ENCODE measurements at places on chromosomes 2 and 18. TPM values are rescaled to one million over a fixed set of nuclear protein-coding genes. Genes with fewer than 3 reads are reported as not detected.
A peak's percentile ranks its signal among the peaks of the same experiment; 100 is the strongest.

DNA sequence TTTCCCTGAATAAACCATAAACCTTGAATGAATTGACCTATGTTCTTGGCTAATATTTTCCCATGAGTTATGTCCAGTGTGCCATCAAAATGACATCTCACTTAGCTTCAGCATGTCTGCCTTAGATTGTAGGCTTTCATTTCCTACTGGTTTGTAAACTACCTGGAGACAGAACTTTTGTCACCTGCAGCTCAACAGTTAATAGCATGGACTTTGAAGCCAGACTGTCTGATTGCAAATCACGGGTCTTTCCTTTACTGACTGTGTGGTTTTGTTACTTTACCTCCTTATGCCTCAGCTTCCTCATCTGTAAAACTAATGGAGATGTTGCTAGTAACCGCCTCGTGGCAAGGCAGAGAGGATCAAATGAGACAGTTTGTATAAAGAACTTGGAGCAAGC is 187.1 kb downstream of the SUCLG1 start:
- H3K4me3 ChIP-seq: no peak overlapping the region
- H3K27ac ChIP-seq: no peak overlapping the region
- H3K27me3 ChIP-seq: no peaks in the 10 kb centered on the region
- H3K36me3 ChIP-seq: no peaks in the 10 kb centered on the region
- H3K4me1 ChIP-seq: no peaks in the 10 kb centered on the region

GRCh38 chr2:226048611-226049010 is 649.1 kb downstream of the NYAP2 start:
- no peak overlapping the region for H3K27ac ChIP-seq
- H3K4me3 ChIP-seq: no peak overlapping the region
- no peak for DNase-seq
- no peaks in the 10 kb centered on the region for H3K27me3 ChIP-seq
- H3K4me1 ChIP-seq: no peaks in the 10 kb centered on the region

ARHGAP25 gene
- 7.8 TPM for total RNA-seq

- H3K4me1 ChIP-seq: no peaks in the 10 kb centered on the region
- no peaks in the 10 kb centered on the region for H3K27me3 ChIP-seq
- H3K36me3 ChIP-seq: no peaks in the 10 kb centered on the region
- H3K4me3 ChIP-seq: no peak overlapping the region
- no peak for DNase-seq
- no peak overlapping the region for H3K27ac ChIP-seq
Measured at GRCh38 chr18:44805176-44805575, 124.5 kb downstream of the SETBP1 start.

- H3K4me1 ChIP-seq: no peaks in the 10 kb centered on the region
- no peak overlapping the region for H3K4me3 ChIP-seq
- H3K27me3 ChIP-seq: no peaks in the 10 kb centered on the region
- H3K27ac ChIP-seq: no peak overlapping the region
- H3K36me3 ChIP-seq: no peaks in the 10 kb centered on the region
Measured at GRCh38 chr2:224252631-224253030, 149.3 kb downstream of the FAM124B start.

- no peak overlapping the region for H3K4me3 ChIP-seq
- H3K27ac ChIP-seq: no peak overlapping the region
- H3K27me3 ChIP-seq: peaks cover 10% of the 10 kb centered on the region
- H3K4me1 ChIP-seq: no peaks in the 10 kb centered on the region
Measured at GRCh38 chr2:44925561-44926136, 15.9 kb upstream of the SIX3 start.

- no peak overlapping the region for H3K4me3 ChIP-seq
- H3K4me1 ChIP-seq: no peaks in the 10 kb centered on the region
- H3K36me3 ChIP-seq: no peaks in the 10 kb centered on the region
- H3K27me3 ChIP-seq: no peaks in the 10 kb centered on the region
- no peak for DNase-seq
- no peak overlapping the region for H3K27ac ChIP-seq
Measured at GRCh38 chr18:21167641-21168377, 56.2 kb upstream of the ROCK1 start.

GRCh38 chr2:241598061-241598460 is 38.9 kb downstream of the THAP4 start:
- no peak overlapping the region for H3K27ac ChIP-seq
- H3K4me3 ChIP-seq: no peak overlapping the region
- no peaks in the 10 kb centered on the region for H3K27me3 ChIP-seq
- DNase-seq: no peak
- H3K4me1 ChIP-seq: no peaks in the 10 kb centered on the region
- H3K36me3 ChIP-seq: peaks cover 8% of the 10 kb centered on the region

OSBPL6 gene
- total RNA-seq: 4.8 TPM

GRCh38 chr2:82796132-82796531 is 1662.9 kb downstream of the SUCLG1 start:
- no peaks in the 10 kb centered on the region for H3K4me1 ChIP-seq
- DNase-seq: no peak
- H3K36me3 ChIP-seq: no peaks in the 10 kb centered on the region
- H3K27me3 ChIP-seq: no peaks in the 10 kb centered on the region

DNA sequence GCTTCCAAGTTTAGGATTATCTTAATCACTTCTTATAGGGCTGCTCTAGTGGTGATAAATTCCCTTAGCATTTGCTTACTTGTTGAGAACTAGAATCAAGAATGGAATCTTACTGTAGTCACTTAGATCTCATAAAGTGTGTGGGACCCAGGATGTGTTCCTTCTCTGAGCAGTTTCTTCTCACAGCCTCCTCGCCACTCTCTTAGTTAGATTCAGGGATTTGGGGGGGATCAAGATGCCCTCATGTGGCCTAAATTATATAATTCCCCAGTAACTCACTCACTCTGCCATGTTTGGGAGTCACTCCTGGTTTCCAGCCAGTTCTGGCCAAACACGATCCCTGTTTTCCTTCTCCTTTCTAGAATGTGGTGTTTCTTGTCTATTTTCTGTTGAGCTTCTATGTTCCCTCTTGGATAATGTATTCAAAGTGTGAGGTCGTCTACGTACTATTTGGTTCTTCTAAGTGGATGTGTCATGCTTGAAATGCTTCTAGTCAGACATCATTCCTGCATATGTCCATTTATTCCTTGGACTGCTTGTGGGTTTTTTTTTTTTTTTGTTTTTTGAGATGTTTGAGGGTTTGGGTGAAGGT is 414.9 kb upstream of the SYT4 start:
- H3K27ac ChIP-seq: no peak overlapping the region
- H3K4me3 ChIP-seq: no peak overlapping the region
- no peaks in the 10 kb centered on the region for H3K27me3 ChIP-seq
- H3K4me1 ChIP-seq: no peaks in the 10 kb centered on the region

- no peaks in the 10 kb centered on the region for H3K36me3 ChIP-seq
- H3K4me1 ChIP-seq: no peaks in the 10 kb centered on the region
- no peak overlapping the region for H3K4me3 ChIP-seq
- no peak for DNase-seq
- H3K27ac ChIP-seq: no peak overlapping the region
Measured at GRCh38 chr18:32259553-32259952, 69.7 kb downstream of the MEP1B start.

DNA sequence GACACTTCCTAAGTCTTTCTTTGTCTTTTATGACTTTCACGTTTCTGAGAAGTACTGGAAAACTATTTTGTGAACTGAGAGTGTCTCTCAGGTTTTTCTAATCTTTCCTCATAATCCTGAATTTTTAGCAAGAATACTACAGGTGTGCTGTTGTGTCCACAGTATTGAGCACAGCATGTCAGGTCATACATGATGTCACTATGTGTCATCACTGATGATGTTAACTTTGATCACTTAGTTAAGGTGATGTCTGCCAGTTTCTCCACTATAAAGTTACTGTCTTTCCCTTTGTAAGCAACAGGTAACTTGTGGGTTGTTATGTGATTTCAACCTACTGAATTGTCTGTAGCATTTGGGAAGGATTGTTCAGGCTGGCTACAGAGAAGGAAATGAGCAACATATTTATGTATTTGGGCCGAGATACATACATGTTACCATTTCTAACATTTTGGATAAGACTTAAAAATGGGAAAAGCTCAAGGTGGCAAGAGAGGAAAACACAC is 11.1 kb downstream of the MATN3 start:
- H3K4me3 ChIP-seq: no peak overlapping the region
- no peaks in the 10 kb centered on the region for H3K36me3 ChIP-seq
- H3K27ac ChIP-seq: no peak overlapping the region
- DNase-seq: no peak
- H3K27me3 ChIP-seq: no peaks in the 10 kb centered on the region

CD8A gene
- 0.96 TPM for total RNA-seq

- no peaks in the 10 kb centered on the region for H3K27me3 ChIP-seq
- H3K4me3 ChIP-seq: no peak overlapping the region
- no peak for DNase-seq
- no peak overlapping the region for H3K27ac ChIP-seq
Measured at GRCh38 chr2:192243488-192243887, 48.8 kb upstream of the TMEFF2 start.

DNA sequence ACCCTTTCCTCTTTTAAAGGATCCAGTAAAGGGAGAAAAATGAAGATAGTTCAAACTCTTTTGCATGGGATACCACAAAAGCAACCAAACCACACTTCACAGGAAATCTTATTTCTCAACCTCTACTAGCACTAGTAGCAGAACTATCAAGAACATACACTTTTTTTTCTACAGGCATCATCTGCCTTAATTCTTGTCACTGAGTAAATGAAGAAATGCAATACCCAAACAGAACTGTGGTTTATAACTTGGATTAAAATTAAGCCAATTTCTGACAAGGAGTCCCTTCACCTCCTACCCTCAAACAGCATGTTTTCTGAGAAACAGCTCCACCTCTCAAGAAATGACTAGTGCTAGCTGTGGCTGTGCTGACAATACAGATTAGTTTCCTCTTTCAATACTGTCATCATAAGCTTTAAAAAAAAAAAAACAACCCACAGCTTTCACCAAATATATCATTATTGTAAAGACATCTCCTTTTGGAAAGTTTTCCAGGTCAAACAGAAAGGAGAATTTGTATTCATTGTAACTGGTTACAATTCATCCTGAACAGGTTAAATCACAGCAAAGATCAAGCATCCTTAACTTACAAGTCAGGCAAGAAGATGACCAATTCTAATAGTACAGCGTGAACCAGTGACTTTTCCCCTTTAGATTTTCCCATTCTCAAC is 44.4 kb downstream of the PTPN2 start:
- no peak for DNase-seq
- peaks cover 9% of the 10 kb centered on the region for H3K4me1 ChIP-seq
- H3K27ac ChIP-seq: peak overlapping the region; percentile 69
- H3K36me3 ChIP-seq: no peaks in the 10 kb centered on the region
- H3K27me3 ChIP-seq: no peaks in the 10 kb centered on the region

DNA sequence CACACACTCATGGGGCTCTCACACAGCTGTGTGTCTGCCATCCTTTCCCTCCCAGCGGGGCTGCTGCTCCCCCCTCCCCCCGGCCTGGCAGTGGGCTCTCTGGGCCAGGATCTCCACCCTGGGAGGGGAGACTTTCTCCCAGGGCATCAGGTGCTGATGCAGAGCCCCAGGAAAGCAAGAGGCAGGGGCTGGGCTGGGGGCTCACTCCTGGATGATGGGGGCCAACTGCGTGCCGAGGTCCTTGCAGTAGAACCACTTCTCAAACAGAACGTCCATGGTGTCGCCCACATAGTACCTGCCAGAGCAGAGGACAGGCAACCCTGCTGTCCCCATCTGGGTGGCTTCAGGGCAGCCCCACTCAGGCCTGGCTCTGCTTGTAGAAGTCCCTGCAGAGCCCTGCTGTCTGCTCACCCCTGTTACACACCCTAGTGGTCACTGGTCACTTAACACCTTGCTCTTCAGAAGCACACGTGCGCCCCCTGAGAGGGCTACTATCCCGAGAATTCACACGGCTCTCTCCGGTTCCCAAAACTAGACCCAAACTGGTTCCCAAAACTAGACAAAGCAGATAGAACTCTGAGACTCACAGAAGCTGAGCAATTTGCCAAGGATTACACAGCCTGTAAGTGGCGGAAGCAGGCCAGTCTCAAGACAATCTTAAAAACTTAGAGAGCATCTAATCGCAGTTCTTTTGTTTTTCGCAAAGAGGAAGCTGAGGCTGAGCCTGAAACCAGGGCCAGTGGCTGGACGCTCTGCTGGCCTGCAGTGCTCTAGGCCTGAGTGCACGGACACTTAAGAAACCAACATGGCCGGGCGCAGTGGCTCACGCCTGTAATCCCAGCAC is 6.6 kb upstream of the OXER1 start:
- H3K27me3 ChIP-seq: no peaks in the 10 kb centered on the region
- no peaks in the 10 kb centered on the region for H3K4me1 ChIP-seq
- H3K36me3 ChIP-seq: no peaks in the 10 kb centered on the region
- H3K27ac ChIP-seq: no peak overlapping the region
- no peak for DNase-seq
- no peak overlapping the region for H3K4me3 ChIP-seq

GRCh38 chr2:64853894-64854293 is 135.3 kb upstream of the SLC1A4 start:
- H3K36me3 ChIP-seq: no peaks in the 10 kb centered on the region
- H3K27ac ChIP-seq: no peak overlapping the region
- H3K27me3 ChIP-seq: no peaks in the 10 kb centered on the region
- DNase-seq: no peak
- H3K4me3 ChIP-seq: no peak overlapping the region

GRCh38 chr18:63907664-63908063 is at the start of gene SERPINB10:
TSS of gene SERPINB10 (plus strand) at chr18:63907958. CDS start at chr18:63915511, 7,553 bp downstream.
- no peak within 1 kb of the TSS for H3K27ac ChIP-seq
- no peaks in the 10 kb centered on the region for H3K27me3 ChIP-seq
- no peaks in the 10 kb centered on the region for H3K36me3 ChIP-seq
- no peak within 1 kb of the TSS for H3K4me3 ChIP-seq

GRCh38 chr2:190420801-190421200 is 12.6 kb downstream of the MFSD6 start:
- H3K4me3 ChIP-seq: no peak overlapping the region
- DNase-seq: no peak

- H3K36me3 ChIP-seq: no peaks in the 10 kb centered on the region
- no peak overlapping the region for H3K27ac ChIP-seq
- no peaks in the 10 kb centered on the region for H3K27me3 ChIP-seq
Measured at GRCh38 chr2:207479198-207479785, 50.5 kb upstream of the CREB1 start.

LIPG gene
- 0.16 TPM for total RNA-seq

GRCh38 chr2:54512663-54513362 is 56.7 kb downstream of the SPTBN1 start:
- H3K4me3 ChIP-seq: no peak overlapping the region
- no peaks in the 10 kb centered on the region for H3K36me3 ChIP-seq
- H3K27ac ChIP-seq: no peak overlapping the region
- no peaks in the 10 kb centered on the region for H3K27me3 ChIP-seq
- H3K4me1 ChIP-seq: no peaks in the 10 kb centered on the region

KCNF1 gene
- total RNA-seq: 0.29 TPM

GRCh38 chr2:233037078-233037477 is 4.6 kb downstream of the NEU2 start:
- no peaks in the 10 kb centered on the region for H3K4me1 ChIP-seq
- DNase-seq: no peak
- H3K4me3 ChIP-seq: no peak overlapping the region
- no peaks in the 10 kb centered on the region for H3K27me3 ChIP-seq
- no peaks in the 10 kb centered on the region for H3K36me3 ChIP-seq

- peak overlapping the region; percentile 84 for H3K27ac ChIP-seq
- DNase-seq: no peak
- H3K27me3 ChIP-seq: no peaks in the 10 kb centered on the region
- H3K4me1 ChIP-seq: peaks cover 20% of the 10 kb centered on the region
- H3K4me3 ChIP-seq: no peak overlapping the region
Measured at GRCh38 chr18:48229552-48229981, 179.6 kb downstream of the ZBTB7C start.

GRCh38 chr2:210540471-210540870 is 15.9 kb upstream of the CPS1 start:
- H3K4me3 ChIP-seq: no peak overlapping the region
- no peaks in the 10 kb centered on the region for H3K27me3 ChIP-seq
- DNase-seq: no peak
- H3K27ac ChIP-seq: no peak overlapping the region
- H3K4me1 ChIP-seq: no peaks in the 10 kb centered on the region
- H3K36me3 ChIP-seq: no peaks in the 10 kb centered on the region
